Left lung (tissue), 14 donors: ENCODE measurements at places on chromosomes 1 and 21. TPM values are rescaled to one million over a fixed set of nuclear protein-coding genes. Genes with fewer than 3 reads are reported as not detected.

The ACTL8 gene
- not detected for total RNA-seq

The LEFTY1 gene
- 0.61 TPM for total RNA-seq

The LDLRAD2 gene
- total RNA-seq = 0.26 TPM

The CFHR1 gene
- not detected for total RNA-seq

DNA sequence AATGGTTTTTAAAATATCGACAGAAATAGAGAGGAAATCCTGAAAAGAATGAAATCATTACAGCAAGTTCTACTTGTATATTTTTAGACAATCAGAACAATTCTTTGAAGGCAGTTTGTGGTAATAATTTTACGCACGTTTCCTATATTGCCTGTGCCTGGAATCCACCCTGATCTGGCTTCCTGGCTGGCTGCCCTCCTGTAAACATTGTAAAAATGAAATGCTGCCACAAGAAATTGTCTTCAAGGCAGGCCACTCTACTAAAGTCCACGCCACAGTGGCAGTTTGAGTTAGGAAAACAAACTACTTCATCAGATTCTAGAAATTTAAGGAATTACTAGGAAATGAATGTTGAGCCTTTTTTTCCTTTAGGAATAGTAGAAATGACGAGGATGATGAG is 454.5 kb upstream of the NR5A2 start:
- no peak overlapping the region for H3K27ac ChIP-seq
- H3K36me3 ChIP-seq = no peaks in the 10 kb centered on the region
- H3K27me3 ChIP-seq = no peaks in the 10 kb centered on the region
- no peaks in the 10 kb centered on the region for H3K4me1 ChIP-seq
- no peak for DNase-seq

- no peak overlapping the region for H3K27ac ChIP-seq
- DNase-seq = no peak
- peaks cover 27% of the 10 kb centered on the region for H3K27me3 ChIP-seq
These were observed 39.9 kb upstream of the AJAP1 start for GRCh38 chr1:4614371-4615137.

DNA sequence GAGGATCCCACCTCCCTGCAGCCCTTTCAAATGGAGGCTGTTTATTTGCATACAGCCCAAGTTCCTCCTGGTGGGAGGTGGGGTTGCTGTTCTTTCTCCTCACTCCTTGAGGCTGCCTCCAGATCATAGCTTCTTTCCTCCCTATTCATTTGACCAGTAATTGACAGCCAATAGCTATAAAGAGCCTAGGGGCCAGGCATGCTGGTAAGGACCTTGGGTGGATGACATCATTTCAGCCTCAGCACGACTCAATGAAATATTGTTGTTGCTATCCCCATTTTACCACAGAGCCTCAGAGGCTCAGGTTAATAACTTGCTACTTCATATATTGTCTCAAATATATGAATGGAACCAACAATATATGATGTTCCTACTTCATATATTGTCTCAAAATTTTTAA is 31.1 kb downstream of the ZSCAN20 start:
- no peaks in the 10 kb centered on the region for H3K27me3 ChIP-seq
- H3K4me3 ChIP-seq = no peak overlapping the region
- no peak for DNase-seq
- H3K27ac ChIP-seq = no peak overlapping the region
- H3K4me1 ChIP-seq = no peaks in the 10 kb centered on the region
- no peaks in the 10 kb centered on the region for H3K36me3 ChIP-seq

GRCh38 chr1:110783292-110783918 is 89.5 kb upstream of the CD53 start:
- H3K27ac ChIP-seq = no peak overlapping the region
- H3K36me3 ChIP-seq = no peaks in the 10 kb centered on the region
- no peaks in the 10 kb centered on the region for H3K4me1 ChIP-seq

DNA sequence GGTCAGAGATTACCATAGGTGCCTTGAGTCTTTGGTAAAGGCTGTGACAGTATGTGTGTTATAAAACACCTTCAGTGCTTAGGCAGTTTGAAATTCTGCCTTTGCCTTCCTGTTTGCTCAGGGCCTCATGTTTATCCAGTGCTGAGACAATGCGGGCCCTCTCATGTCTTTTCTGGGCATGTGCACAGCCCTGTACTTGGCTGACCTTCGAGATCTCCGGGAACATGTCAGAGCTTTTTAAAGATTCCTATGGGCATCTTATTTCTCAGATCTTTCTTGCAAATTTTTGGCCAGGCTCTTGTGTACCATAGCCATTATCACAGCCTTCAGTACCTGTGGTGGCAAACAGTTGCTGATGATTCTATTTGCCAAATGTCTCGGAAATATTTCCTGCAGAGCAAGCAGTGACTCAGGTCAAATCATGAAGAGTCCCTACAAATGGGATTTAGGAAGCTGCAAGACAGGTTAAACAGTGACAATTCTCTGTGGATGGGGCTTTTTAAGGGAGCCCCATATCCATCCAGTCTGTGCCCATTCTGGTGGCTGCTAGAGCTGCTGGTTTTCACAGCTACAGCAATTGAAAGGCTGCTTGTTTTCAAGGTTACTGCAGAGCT is 42.1 kb downstream of the HOOK1 start:
- no peak overlapping the region for H3K27ac ChIP-seq
- no peak overlapping the region for H3K4me3 ChIP-seq
- H3K4me1 ChIP-seq = no peaks in the 10 kb centered on the region

GRCh38 chr1:41261926-41262618 is 20.0 kb upstream of the SCMH1 start:
- H3K4me3 ChIP-seq = no peak overlapping the region
- H3K27ac ChIP-seq = no peak overlapping the region
- no peaks in the 10 kb centered on the region for H3K4me1 ChIP-seq
- DNase-seq = no peak

DNA sequence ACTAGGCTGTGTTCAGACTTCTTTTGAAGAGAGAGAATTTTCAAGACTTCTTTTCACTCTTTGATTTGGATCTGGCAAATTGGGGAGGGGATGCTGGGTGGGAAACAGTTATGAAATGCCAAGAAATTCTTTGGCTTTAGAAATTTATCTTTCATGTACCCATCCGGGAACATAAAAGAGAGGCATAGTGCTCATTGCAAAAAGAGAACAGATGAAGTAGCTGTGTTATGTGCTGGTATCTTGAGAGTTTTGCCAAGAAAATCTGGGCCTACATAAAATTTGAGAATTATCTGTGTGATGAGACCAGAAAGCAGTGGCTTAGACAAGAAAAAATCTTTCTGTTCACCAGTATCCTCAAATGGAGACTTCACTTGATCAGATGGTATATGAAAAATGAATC is 4.3 kb downstream of the TMEM167B start:
- H3K4me1 ChIP-seq = peaks cover 57% of the 10 kb centered on the region
- no peak overlapping the region for H3K4me3 ChIP-seq
- H3K36me3 ChIP-seq = no peaks in the 10 kb centered on the region
- DNase-seq = no peak

GRCh38 chr1:183456826-183457225 is 15.5 kb upstream of the SMG7 start:
- no peak overlapping the region for H3K27ac ChIP-seq
- no peaks in the 10 kb centered on the region for H3K27me3 ChIP-seq
- H3K4me1 ChIP-seq = peaks cover 2% of the 10 kb centered on the region
- no peaks in the 10 kb centered on the region for H3K36me3 ChIP-seq
- H3K4me3 ChIP-seq = no peak overlapping the region
- no peak for DNase-seq

DNA sequence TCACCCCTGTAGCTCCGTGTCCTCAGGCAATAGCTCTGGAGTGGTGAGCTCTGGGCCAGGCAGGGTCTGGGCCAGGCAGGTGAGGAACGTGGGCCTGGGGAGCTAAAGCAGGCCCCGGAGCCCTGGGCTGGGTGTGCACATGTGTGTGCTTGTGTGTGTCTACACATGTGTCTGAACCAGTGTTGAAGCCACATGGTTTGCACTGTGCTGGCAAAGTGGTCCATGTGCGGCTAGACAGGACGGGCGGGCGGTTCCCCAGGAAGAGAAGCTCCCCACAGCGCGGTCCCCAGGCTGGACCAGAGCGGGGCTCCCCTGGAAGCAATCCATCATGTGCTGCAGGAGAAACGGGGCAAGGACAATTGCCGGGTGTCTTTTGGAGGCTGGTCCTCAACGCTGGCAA is 84.2 kb downstream of the PRDM16 start:
- H3K27me3 ChIP-seq = peaks cover 33% of the 10 kb centered on the region
- no peak for DNase-seq
- no peak overlapping the region for H3K27ac ChIP-seq
- no peak overlapping the region for H3K4me3 ChIP-seq

DNA sequence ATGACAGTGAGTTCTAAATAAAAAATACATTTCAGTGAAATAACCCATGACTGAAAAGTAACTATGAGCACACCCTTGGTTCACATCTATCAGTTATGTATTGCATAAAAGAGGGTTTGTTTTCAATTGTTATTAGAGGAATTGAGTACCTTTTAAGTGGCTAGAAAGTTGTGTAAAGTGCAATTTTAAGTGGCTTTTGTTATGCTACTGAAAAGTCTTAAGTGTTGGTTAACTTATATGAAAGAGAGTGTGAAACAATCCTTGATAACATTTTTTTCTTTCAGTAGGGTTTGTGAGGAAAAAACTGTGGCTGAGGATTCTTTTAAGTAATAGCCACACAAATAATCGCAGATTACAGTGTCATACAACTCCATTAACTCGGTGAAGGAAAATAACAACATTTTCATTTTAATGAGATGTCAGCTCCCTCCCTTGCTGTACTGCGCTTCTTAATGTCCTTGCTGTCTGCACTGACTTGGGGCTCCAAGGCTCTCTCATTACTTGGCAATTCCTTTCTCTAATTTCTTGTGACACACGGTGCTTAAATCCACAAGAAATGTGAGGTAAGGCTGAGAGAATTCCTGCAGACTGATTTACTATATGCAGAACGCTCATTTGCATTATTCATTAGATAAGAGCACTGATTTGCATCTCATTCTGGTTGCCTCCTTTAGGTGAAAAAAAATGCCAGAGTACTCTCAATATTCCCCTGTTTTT is 40.6 kb downstream of the NTNG1 start:
- H3K27me3 ChIP-seq = peaks cover 13% of the 10 kb centered on the region
- H3K4me3 ChIP-seq = no peak overlapping the region
- H3K27ac ChIP-seq = no peak overlapping the region

GRCh38 chr1:150563340-150564038 is 14.3 kb downstream of the ADAMTSL4 start:
- peaks cover 91% of the 10 kb centered on the region for H3K4me1 ChIP-seq
- H3K36me3 ChIP-seq = peaks cover 14% of the 10 kb centered on the region
- no peak for DNase-seq
- peak overlapping the region; percentile 100 for H3K27ac ChIP-seq
- H3K4me3 ChIP-seq = peak overlapping the region; percentile 50
- H3K27me3 ChIP-seq = no peaks in the 10 kb centered on the region

DNA sequence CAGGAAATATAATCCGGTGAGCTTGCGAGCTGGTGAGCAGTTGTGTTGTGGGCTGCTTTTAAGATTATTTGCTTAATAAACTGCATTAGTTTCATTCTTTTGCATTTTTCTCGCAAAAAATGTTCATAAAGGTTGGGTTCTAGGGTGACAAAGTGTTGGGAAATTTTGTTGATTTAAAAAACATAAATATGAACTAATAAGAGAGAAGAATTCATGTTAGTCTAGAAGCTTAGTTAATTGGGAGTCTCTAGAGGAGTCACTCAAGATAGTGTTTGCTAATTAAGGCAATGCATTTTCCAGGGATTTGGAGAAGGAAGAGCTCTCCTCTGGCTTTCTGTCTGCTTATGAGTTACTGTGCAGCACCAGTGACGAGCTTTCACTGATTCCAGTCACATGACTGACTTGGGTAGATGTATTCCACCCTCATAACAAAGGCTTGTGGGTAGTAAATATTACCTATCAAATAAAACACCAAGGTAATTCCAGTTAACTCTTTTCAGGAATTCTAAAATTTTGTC is 417.0 kb downstream of the PTBP2 start:
- DNase-seq = no peak
- H3K4me3 ChIP-seq = no peak overlapping the region
- H3K36me3 ChIP-seq = no peaks in the 10 kb centered on the region
- H3K27ac ChIP-seq = no peak overlapping the region

GRCh38 chr1:43991200-43991475 is 261 bp upstream of the CCDC24 start:
- H3K4me3 ChIP-seq = peak overlapping the region; percentile 68
- H3K36me3 ChIP-seq = no peaks in the 10 kb centered on the region
- peak overlapping the region; percentile 71 for H3K27ac ChIP-seq
- peaks cover 22% of the 10 kb centered on the region for H3K4me1 ChIP-seq
- no peaks in the 10 kb centered on the region for H3K27me3 ChIP-seq

DNA sequence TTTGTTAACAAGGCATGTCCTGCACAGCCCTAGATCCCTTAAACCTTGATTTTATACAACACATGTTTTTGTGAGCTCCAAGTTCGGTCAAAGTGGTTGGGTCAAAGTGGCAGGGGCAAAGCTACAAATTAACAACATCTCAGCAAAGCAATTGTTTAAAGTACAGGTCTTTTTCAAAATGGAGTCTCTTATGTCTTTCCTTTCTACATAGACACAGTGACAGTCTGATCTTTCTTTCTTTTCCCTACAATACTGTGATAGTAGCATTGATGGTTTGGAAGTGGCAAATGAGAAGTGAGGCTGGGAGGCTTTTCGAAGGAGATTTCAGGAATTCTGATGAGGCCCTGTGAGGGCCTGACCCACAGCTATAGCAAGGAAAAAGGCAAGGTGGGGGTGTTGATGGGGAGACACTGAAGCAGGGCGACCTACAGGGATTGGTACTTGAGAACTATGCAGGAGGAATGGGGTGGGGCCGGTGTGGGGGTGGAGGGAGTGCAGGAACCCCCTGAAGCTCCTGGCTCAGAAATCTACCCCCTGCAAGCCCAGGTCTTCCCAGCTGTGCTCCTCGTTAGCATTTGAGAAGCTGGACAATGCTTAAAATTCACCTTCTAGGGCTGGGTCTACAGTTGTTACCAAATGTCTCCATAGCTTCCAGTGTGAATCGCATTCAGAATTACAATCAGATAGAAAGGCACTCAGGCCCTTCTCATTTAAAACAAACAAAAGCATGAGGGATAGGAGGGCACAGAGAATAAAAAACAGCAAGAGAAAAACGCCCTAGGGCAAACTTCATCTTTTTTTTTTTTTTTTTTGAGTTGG is 102.6 kb upstream of the PPM1J start:
- DNase-seq = no peak
- H3K27me3 ChIP-seq = no peaks in the 10 kb centered on the region
- no peak overlapping the region for H3K4me3 ChIP-seq
- H3K36me3 ChIP-seq = no peaks in the 10 kb centered on the region
- no peaks in the 10 kb centered on the region for H3K4me1 ChIP-seq

GRCh38 chr1:62233926-62234450 is 39.3 kb downstream of the L1TD1 start:
- H3K4me3 ChIP-seq = no peak overlapping the region
- H3K27me3 ChIP-seq = no peaks in the 10 kb centered on the region
- no peak overlapping the region for H3K27ac ChIP-seq
- DNase-seq = no peak
